ENCODE measurements at places on chromosomes 6 and 20.

GRCh38 chr20:25100914-25101313 is 19.0 kb upstream of the VSX1 start:
- DNase-seq: no peak

DNA sequence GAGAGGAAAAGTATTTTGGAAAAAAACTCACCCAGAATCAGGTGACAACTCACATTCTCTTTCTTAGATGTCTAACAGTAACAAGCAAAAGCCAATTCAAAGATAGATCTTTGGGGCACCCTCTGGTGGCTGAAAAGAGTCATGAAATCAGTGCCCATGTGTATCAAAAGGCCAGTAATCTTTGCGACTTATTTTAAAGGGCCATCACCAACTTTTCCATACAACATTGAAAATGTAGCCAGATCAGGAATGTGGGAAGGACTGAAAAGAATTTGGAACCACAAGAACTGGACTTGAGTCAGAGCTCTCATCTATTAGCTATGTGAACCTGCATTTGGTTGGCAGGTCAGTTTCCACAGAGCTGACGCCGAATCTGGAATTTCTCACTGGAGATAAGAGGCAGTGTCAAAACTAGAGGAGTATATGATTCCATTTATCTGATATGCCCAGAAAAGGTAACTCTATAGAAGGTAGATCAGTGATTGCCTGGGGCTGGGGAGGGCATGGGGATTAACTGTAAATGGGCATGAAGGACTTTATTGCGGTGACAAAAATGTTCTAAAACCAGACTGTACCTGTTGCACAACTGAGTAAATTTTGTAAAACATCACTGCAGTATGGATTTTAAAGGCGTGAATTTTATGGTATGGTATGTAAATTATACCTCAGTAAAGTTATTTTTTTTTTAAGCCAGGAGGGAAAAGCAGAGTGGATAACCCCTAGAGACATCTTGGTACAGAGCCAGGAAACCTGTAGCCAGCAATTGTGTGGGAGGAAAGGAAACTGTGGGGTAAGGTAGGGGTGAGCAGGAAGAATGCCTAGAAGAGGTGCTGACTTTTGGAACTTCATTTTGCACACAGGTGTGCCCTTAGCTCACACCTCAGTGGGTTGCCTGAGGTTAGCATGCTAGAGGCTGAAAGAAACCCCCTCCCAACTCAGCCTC is 117.1 kb upstream of the ASF1A start:
- DNase-seq: peak; percentile 53

- DNase-seq: no peak
These were observed 1375.0 kb downstream of the EPHA7 start for GRCh38 chr6:92044312-92044711.

- DNase-seq: no peak
These were observed 334.2 kb upstream of the RSPO3 start for GRCh38 chr6:126784161-126784790.

DNA sequence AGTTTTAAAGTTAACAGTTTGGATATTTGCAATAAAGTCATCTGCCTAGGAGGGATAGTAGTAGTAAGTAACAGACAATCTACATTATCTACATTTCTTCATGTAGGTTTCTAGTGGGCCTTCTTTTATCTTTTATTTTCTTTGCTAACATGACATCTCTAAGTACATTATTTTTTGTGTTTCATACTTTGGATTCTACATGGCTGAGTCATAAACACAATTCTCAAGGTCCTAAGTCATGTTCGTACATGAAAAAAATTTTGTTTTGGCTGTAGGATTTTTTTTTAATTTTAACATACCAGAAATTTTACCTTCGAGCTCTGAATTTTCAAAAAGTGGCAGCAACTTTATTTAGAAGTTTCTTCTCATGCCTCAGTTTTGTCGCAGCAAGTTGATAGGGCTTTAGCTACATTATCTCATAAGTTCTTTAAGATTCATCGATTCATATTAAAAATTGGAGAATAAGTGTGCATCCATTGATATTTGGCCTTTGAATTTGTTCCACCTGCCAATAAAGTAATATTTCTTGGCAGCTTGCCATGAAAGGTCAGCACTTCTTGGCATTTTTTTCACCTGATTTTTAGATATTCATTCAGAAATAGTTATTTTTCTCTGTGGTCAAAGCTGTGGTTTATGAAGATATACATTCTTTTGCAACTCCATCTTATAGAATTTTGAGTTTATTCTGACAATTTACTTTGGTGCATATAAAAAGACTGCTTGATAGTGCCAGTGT is 146.2 kb downstream of the GRIK2 start:
- no peak for DNase-seq

- no peak for DNase-seq
These were observed 387.8 kb upstream of the GJE1 start for GRCh38 chr6:141744971-141745370.

GRCh38 chr20:40970218-40970617 is 58.4 kb upstream of the TOP1 start:
- no peak for DNase-seq

- no peak for DNase-seq
These were observed 3.4 kb downstream of the OXT start for GRCh38 chr20:3074812-3075211.

DNA sequence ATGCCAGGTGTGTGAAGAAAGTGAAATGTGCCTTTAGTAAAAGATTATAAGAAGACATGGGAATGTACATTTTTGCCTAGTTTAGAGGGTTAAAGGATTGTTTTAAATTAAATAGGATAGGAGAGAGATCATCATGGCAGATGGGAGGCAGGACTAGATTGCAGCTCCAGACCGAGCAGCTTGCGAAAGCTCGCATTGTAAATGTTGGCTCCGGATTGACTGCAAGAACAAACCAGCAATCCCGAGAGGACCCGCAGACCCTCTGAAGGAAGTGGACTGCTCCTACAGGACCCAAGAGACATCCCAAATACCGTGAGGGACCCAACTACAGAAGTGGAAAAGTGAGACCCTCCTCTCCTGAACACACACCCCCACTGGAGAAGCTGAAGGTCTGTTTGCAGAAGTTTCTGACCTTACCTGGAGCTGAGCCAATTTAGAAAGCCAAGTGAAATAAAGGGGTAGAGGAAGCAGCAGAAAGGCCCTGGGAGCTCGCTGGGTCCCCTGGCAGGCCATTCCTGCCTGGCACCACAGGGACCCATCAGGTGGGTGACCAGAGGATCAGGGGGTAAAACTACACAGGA is 30.0 kb upstream of the TPD52L1 start:
- DNase-seq: no peak

DNA sequence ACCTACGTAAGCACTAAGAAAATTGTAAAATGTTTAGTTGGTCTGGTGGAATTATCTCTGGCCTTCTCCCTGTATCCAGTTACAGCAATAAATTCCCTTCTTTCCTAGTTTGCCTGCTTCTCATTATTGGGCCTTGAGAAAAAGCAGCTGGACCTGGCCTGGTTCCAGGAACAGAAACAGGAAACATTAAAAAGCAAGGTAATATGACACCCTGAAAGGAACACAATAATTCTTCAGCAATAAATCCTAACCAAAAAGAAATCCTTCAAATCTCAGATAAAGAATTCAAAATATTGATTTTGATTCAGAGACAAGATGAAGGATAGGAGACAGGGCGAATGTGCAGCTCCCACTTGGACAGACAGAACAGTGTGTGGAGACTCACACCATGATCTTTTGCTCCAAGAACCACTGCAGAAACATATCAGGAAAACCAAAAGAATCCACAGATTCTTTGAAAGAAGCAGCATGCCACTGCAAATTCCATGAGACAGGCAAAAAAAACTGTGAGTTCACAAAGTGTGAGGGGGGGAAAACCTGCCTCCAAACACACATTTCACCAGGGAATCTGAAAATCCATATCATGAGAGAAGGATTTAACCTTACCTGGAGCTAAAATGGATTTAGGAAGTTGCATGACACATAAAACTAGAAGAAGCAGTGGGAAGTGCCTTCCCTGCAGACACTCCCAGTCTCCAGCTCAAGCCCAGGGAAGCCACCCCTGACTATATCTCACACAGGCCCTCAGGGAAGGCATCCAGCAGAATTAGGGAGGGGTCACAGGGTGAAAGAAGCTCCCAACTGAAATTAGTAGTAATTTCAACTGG is 28.9 kb downstream of the TREM1 start:
- DNase-seq: peak; percentile 53

- DNase-seq: no peak
These were observed 92.5 kb downstream of the PREP start for GRCh38 chr6:105310371-105310770.
